ENCODE measurements at places on chromosomes 3 and 15.

GRCh38 chr15:75720787-75721479 is 8.3 kb upstream of the CSPG4 start:
- DNase-seq = no peak

- DNase-seq = no peak
Measured at GRCh38 chr3:40876496-40876895, 322.8 kb upstream of the CTNNB1 start.

- no peak for DNase-seq
Measured at GRCh38 chr3:149941186-149941585, 29.5 kb downstream of the PFN2 start.

GRCh38 chr15:54131410-54131809 is 153.2 kb downstream of the UNC13C start:
- no peak for DNase-seq

DNA sequence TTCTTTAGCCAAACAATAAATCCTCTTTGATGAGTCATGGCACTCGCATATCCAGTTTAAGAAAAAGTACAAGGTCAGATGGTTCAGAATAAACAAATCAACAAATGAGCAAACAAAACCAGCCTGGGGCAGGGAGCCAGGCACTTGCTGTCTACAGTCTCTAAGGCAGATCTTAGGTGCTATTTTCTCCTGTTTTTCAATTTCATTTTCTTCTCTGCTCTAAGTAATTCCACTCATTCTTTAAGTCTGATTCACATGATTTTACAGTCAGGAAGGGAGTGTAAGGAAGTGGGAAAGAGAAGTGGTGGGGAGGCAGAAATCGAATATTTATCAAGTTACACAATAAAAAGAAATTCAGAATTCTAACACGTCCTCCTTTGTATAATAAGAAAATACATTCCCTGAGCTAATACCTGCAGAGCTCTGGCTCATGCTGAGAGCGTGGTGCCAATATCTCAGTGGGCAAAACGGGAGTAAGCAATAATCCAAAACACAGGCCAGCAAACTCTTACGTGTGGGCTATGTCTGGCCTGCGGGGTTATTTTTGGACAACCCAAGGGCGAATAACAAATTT is 298.6 kb downstream of the ADAMTS17 start:
- DNase-seq = no peak

DNA sequence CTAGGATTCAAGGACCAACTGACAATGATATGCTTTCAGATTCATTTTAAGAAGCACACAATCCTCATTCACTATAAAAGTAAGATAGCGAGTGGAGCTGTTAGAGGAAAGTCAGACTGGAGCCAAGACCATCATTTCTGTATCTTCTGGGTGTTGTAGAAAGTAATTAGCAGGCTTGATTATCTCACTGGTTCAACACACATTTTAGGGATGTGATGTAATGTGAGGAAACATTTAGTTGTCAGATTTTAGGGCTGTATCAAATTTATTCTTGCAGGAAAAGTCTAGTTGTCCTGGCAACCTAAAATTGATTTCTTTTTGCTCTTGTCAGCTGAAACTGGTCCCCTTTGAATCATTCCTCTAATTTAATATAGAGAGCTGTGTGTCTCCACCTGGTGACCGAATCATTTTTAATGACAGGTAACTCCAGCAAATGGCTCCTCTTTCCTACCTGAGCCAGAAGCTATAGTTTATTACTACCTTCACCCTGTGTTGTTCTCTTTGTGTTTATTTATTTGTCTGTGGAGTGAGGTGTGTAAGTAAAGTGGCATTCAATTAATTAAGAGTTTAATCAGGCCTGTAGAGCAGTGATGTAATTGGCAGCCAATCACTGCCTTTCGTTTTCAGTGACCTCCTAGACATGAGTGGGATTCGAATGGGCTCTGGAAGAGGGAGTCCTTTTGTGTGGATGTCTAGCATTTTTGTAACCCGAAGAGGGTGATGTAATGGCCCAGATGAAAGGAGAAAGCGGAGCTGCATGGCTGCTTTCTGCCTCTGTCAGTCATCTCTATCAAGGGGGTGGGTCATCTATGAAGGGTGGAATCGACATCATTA is 125.8 kb downstream of the LPP start:
- DNase-seq = no peak

- no peak for DNase-seq
Measured at GRCh38 chr3:50515565-50516439, 12.4 kb upstream of the CACNA2D2 start.

Measured in MM.1S (cell line).